Glutamatergic neuron (in vitro differentiated cells): ENCODE measurements at places on chromosomes 1 and 21. TPM values are rescaled to one million over a fixed set of nuclear protein-coding genes. Genes with fewer than 3 reads are reported as not detected.

GRCh38 chr1:93275634-93276295, 69.9 kb upstream of the DR1 start:
- DNase-seq = no peak
- peaks cover 6% of the 10 kb centered on the region for H3K4me1 ChIP-seq
- H3K36me3 ChIP-seq = peaks cover 13% of the 10 kb centered on the region

DNA sequence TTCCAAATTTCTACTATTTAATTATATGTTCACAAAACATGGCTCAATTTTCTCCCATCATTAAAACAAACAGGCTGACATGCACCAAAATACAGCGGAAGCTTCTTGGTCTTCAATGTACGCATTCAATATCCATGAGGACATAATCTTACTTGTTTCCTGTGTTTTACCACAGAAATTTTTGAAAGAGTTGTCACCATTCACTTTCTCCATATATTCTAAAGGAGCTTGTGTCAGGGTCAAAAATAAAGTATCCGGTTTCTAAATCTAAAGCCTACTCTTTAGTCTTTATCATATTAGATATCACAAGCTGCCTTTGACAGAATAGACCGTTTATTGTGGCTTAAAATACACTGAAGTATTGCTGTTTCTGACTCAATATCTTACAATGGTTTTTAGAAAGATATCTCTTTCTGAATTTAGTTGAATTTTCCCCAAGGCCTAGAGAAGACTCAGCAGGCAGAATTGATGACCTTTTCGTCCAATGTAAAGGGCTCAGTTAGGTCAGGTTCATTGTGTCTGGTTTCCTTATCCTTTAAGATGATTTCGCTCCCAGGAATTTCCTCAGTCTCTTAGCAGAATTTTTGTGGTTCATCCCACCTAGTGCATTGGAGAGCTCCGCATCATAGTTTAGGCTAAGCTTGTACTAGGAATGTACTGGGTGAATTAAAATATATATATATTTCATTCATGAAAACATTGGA, 717.2 kb downstream of the NCAM2 start:
- DNase-seq = no peak
- H3K4me3 ChIP-seq = no peak overlapping the region
- H3K27ac ChIP-seq = no peak overlapping the region
- H3K27me3 ChIP-seq = no peaks in the 10 kb centered on the region

DNA sequence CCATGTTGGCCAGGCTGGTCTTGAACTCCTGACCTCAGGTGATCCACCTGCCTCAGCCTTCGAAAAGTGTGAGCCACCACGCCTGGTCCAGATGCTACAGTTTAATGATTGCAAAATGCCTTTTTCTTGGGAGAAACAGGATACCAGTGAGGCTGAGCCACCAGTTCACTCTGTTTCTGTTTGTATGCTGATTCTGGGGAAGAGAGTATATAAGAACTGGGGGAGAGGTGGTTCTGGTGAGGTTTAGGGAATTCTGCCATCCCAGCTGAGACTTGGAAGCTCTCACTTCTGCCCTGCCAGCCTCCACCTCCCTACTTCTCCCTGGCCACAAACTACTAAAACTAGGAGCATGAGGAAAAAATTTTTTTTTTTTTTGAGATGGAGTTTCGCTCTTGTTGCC, 8.1 kb upstream of the PMF1 start:
- H3K27ac ChIP-seq = no peak overlapping the region
- H3K4me1 ChIP-seq = no peaks in the 10 kb centered on the region
- DNase-seq = no peak
- peaks cover 4% of the 10 kb centered on the region for H3K36me3 ChIP-seq

GRCh38 chr1:12634696-12635202, 9.1 kb upstream of the AADACL4 start:
- DNase-seq = no peak
- H3K4me1 ChIP-seq = no peaks in the 10 kb centered on the region
- no peak overlapping the region for H3K4me3 ChIP-seq
- no peak overlapping the region for H3K27ac ChIP-seq
- peaks cover 4% of the 10 kb centered on the region for H3K27me3 ChIP-seq

DNA sequence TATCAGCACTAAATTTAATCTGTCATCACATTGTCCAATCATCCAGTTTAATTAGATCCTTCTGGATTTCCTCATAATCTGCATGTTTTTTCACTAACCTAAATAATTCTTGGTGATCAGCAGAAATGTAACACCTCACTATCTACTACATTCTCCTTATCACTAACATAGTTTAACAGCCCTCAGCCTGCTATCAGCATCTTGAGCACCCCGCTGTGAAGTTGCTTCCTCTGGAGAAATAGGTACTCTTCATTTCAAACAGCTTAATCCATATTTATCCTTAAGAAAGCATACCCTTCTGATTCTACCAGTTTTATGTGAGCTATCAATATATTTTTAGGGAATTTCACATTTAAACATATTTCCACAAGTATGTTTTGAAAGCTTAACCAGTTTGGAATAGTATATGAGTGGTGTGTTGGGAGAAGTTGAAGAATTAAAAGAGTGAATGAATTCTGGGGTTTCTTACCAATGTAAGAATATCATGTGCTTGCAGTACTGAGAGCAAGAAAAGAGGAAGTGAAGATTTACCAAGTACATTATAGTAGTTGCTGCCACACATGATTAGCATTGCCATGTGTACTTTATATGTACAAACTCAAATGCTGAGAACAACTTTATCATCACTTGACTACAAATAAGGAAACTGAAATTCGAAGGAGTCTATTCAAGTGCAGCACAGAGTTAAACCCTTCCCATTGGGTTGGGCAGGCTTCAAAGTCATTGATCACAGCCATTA, 771.1 kb upstream of the ADGRL4 start:
- H3K27ac ChIP-seq = no peak overlapping the region
- H3K36me3 ChIP-seq = no peaks in the 10 kb centered on the region
- no peak overlapping the region for H3K4me3 ChIP-seq

DNA sequence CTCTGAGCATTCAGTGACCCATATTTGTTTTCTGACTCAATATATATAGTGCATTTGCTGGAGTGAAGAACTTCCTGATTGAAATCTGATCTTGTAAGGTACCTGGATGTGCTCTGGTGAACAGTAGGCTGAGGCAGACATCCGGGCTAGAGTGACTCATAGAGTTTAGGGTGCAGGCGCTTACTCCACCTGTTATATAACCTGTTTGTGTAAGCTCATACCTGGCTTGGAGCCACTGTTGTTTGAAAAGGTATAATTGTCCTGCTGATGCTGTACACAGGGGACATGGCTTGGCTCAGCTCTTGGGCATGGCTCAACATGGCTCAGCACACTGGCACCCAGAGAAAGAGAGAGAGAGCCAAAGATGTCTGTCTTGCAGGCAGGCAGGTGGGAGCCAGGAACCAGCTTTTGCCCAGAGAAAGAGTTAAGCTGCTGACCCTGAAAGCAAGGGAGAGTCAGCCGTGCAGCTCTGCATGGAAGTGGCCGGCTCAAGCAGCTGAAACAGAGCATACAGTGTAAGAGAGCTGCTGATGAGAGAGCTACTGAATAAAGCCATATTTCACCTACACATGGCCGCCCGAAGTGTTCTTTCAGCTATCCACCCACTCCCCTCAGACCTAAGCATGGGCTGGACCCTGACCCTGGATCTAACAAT, 43.2 kb downstream of the GJA5 start:
- no peak for DNase-seq
- H3K4me3 ChIP-seq = no peak overlapping the region

GRCh38 chr1:158112994-158113758, 67.5 kb upstream of the CD1D start:
- DNase-seq = peak; percentile 84
- H3K4me3 ChIP-seq = peak overlapping the region; percentile 70
- peaks cover 8% of the 10 kb centered on the region for H3K36me3 ChIP-seq
- no peaks in the 10 kb centered on the region for H3K27me3 ChIP-seq
- H3K27ac ChIP-seq = no peak overlapping the region
- peaks cover 10% of the 10 kb centered on the region for H3K4me1 ChIP-seq

- DNase-seq = peak; percentile 30
- peaks cover 2% of the 10 kb centered on the region for H3K27me3 ChIP-seq
- H3K36me3 ChIP-seq = no peaks in the 10 kb centered on the region
- H3K27ac ChIP-seq = peak overlapping the region; percentile 73
- H3K4me3 ChIP-seq = peak overlapping the region; percentile 72
- peaks cover 11% of the 10 kb centered on the region for H3K4me1 ChIP-seq
Measured at GRCh38 chr1:6703016-6703415, 1.4 kb upstream of the DNAJC11 start.

DNA sequence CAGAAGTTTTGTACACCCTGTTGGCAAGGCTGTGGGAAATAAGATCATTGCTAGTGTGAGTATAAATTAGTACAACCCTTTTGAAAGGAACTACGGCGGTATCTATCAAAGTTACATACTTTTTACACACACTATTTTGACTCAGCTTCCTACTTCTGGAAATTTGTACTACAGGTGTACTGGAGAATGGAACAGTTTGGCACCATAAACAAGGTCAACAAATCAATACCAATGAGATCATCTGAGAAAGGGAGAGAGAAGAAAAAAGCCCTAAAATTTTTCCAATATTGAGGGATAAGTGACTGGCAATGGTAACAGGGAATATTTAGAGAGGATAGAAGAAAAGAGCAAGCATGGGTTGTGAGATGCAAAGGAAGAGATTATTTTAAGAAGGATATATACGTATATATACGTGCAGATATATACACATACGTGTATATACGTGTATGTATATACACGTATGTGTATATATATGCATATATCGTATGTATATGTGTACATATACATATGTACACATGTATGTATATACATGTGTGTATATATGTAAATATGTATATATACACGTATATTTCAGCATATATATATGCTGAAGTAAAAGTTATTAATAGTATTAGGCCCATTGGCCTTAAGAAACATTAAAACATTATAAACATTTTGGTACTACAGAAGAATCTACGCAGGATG, 27.6 kb downstream of the KLHL20 start:
- DNase-seq = no peak
- H3K4me3 ChIP-seq = no peak overlapping the region
- H3K4me1 ChIP-seq = no peaks in the 10 kb centered on the region

- peaks cover 17% of the 10 kb centered on the region for H3K4me1 ChIP-seq
- no peak overlapping the region for H3K4me3 ChIP-seq
- no peak for DNase-seq
- peaks cover 14% of the 10 kb centered on the region for H3K27me3 ChIP-seq
- H3K27ac ChIP-seq = no peak overlapping the region
Measured at GRCh38 chr1:93471284-93471683, 23.4 kb downstream of the FNBP1L start.

DNA sequence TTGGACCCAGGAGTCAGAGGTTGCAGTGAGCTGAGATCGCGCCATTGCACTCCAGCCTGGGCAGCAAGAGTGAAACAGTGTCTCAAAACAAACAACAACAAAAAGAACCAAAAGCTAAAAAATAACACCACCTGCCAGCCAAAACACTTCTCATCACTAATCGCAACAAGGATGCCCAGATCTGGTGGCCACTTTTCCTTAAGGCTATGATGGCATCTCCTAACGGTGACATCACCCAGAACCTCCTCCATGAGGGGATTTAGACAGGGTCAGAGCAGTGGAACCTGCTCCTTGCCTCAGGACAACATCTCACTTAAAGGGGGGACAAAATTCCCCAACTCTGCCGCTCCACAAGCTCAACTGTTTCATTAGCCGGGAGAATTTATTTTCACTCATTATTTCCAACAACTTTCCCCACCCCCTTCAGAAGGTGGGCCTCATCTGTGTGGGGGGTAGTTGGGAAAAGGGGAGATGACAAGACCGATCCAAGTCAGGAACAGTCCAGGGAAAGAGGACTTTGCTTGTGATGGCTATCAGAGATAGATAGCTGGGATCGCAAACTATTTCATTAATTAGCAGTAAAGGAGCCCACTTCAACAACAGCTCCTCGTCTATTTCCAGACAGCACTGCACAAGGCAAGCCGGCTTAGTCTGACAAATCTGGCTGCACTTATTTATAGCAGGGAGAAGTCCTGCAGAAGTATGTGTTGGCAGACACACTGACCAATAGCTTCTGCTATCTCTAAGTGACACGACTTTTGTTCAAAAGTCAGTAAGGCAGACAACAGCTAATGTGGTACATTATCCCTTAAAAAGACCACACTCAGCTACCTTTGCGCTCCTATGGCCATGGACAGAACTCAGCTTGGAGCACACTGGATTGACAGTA, 2.6 kb downstream of the PABPC4 start:
- H3K4me3 ChIP-seq = peak overlapping the region; percentile 94
- DNase-seq = no peak
- peaks cover 4% of the 10 kb centered on the region for H3K27me3 ChIP-seq
- H3K36me3 ChIP-seq = no peaks in the 10 kb centered on the region
- H3K4me1 ChIP-seq = peaks cover 23% of the 10 kb centered on the region

DNA sequence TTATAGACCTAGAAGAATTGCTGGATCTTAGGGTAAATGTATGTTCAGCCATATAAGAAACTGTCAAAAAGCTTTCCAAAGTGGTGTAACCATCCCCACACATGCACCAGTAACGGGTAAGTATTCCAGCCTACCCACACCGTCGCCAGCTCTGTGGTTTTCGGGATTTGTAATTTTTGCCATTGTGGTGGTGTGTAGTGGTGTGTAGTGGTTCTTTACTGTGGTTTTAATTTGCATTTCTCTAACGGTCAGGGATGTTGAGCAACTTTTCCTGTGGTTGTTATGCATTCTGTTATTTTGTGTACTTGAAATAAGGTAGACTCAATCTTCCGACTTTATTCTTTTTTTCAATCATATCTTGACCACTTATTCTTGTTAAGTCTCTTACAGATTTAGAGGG, 342.4 kb upstream of the AJAP1 start:
- H3K4me3 ChIP-seq = no peak overlapping the region
- H3K36me3 ChIP-seq = peaks cover 12% of the 10 kb centered on the region
- no peak for DNase-seq
- no peaks in the 10 kb centered on the region for H3K27me3 ChIP-seq
- H3K27ac ChIP-seq = no peak overlapping the region

DNA sequence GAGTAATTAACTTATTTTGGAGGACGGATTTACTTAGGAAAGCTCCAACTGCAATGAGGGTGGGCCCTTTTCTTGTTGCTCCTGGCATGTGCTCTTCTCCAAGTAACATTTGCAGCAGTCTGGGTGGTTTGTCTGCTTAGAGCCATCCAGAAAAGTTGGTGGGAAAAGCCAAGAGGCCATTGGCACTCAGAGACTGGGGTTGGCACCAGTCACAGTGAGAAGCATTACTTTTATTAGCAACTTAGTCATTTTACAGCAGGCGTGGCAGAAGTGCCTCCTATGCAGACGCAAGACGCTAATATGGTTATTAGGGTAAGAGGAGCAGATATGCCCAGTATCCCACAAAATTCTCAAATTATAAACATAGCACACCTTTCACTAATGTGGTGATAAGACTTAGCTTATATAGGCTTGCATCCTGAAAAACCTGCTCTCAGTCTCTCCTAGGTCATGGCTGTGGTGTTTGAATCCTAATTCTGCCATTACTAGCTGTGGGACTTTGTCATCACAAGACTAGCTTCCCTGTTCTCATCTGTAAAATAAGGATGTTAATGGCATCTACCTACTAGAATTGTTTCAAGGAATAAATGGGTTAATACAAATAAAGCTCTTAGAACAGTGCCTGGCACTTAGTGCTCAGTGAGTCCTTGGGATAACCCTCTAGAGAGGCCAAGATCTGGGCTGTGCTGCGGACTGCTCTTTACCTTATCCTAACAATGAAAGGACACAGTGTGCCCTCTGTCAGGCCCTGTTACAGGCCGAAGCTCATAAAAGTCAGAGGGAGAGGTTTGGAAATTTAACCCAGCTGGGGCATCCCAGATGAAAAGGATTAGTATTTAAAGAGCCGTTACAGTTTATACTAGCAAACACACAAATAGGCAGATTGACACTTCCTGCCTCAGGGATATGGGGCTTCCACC, 154.6 kb downstream of the ROR1 start:
- no peak overlapping the region for H3K4me3 ChIP-seq
- peaks cover 1% of the 10 kb centered on the region for H3K27me3 ChIP-seq
- peaks cover 8% of the 10 kb centered on the region for H3K4me1 ChIP-seq
- no peak overlapping the region for H3K27ac ChIP-seq
- no peak for DNase-seq

The POGZ gene
- total RNA-seq = 146 TPM

The MCOLN2 gene
- total RNA-seq = not detected

The NBPF6 gene
- not detected for total RNA-seq

The COL9A2 gene
- total RNA-seq = 3.3 TPM

The TMPRSS2 gene
- total RNA-seq = not detected

The UBXN10 gene
- total RNA-seq = 0.49 TPM
